ENCODE measurements at places on chromosomes 6 and 20. TPM values are rescaled to one million over a fixed set of nuclear protein-coding genes. Genes with fewer than 3 reads are reported as not detected.

DNA sequence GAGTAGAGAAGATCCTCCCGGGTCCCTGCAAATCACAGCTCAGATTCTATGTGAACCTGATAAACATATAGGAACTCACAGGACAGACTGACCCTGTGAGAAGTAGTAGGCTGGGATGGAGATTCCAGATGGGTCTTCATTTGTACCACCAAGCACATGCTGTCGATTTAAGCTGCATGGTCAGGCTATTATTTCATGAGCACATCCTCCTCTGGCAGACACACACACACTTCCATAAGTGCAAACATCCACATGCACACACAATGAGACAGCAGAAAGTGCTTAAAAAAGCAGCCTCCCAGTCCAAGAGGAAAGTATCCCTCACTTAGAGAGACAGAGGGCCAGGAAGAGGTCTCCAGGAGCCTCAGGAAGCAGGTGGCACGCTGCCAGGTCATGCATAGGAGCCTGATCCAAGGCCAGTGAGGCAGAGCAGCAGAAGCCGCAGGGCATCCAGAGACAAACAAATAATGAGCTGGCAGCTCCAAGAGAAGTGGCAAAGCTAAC lies 131.8 kb downstream of the UNC5CL start:
- DNase-seq = no peak

DNA sequence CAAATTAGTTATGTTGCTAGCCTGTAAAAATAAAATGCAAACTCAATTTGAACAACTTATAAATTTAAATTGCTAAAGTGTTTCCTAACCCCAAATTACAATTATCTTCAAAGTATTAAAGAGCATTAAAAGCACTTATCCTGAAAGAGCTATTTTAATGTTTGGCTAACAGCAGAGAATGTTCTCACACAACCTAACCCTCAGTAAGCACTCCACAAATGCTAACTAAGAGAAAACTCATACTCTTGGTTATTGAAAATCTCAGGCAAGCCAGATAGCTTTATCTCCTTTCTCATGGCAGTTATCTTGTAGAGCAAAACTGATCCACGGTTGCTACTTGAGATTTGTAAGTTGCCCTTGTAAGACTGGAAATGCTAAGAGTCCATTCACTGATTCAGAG lies 30.5 kb upstream of the ADGRF1 start:
- no peak for DNase-seq

DNA sequence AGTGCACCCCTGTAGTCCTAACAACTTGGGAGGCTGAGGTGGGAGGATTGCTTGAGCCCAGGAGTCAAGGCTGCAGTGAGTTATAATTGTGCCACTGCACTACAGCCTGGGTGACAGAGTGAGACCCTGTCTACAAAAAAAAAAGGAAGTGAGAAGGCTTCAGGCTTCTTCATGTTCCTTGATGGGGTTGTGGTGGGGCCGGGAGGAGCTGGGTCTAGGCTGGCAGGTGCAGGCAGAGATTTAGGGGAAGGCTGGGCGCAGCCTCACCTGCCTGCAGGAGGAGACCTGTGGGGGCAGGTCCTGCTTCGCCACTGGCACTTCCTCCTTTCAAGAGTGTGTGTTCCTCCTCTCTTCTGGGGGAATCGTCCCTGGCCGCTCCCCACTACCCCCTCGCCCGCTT lies 63.9 kb downstream of the CHMP4B start:
- no peak for DNase-seq

GRCh38 chr20:21583486-21584168 lies 69.8 kb upstream of the NKX2-2 start:
- DNase-seq = no peak

IRF4 gene
- total RNA-seq = 1,053 TPM

ME1 gene
- not detected for total RNA-seq

BANF2 gene
- not detected for total RNA-seq

EPB41L1 gene
- total RNA-seq = 0.41 TPM

TPD52L2 gene
- 66.7 TPM for total RNA-seq

PREP gene
- total RNA-seq = 52.9 TPM

Data from activated T-helper 2 cell treated with anti-CD3 and anti-CD28 coated beads, Interferon-gamma antibody, Interleukin-2, Interleukin-4, amounts not matched to agents 10 μg/mL and 5 μg/mL and 100 μg/mL, durations not matched to agents 14 hours and 24 hours and 36 hours (primary cell).